Neuronal stem cell (in vitro differentiated cells): ENCODE measurements at places on chromosomes 5 and 9.
A peak's percentile ranks its signal among the peaks of the same experiment; 100 is the strongest.

- DNase-seq = no peak
Measured at GRCh38 chr9:5799314-5799713, 33.6 kb downstream of the ERMP1 start.

GRCh38 chr9:19087106-19088000, 15.4 kb downstream of the HAUS6 start:
- DNase-seq = no peak

- DNase-seq = peak; percentile 38
Measured at GRCh38 chr5:76607353-76607871, 15.8 kb downstream of the F2RL2 start.

- DNase-seq = no peak
Measured at GRCh38 chr5:129099184-129099569, 4.6 kb downstream of the ISOC1 start.

- DNase-seq = no peak
Measured at GRCh38 chr5:169814522-169814921, 165.8 kb downstream of the INSYN2B start.

DNA sequence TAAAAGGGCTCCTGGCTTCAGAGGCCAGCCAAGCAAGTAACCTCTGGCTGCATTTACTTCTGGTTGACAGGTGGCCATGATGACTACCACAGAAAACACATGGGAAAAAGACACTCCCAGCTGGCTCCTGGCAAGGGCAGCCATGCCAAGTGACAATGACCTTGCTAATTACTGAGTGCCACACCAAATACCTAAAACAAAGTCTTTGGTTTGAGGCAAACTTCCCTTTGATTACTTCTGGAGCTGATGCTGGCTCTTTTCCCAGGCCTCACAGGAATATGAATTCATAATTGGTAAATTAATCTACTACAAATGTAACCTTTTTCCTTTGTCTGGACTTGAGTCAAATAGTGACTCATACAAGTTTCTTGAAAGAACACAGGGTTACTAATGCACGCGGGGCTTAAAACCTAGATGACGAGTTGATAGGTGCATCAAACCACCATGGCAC, 61.0 kb downstream of the LPAR1 start:
- DNase-seq = no peak

GRCh38 chr5:72255670-72256069, 64.4 kb downstream of the MRPS27 start:
- no peak for DNase-seq

DNA sequence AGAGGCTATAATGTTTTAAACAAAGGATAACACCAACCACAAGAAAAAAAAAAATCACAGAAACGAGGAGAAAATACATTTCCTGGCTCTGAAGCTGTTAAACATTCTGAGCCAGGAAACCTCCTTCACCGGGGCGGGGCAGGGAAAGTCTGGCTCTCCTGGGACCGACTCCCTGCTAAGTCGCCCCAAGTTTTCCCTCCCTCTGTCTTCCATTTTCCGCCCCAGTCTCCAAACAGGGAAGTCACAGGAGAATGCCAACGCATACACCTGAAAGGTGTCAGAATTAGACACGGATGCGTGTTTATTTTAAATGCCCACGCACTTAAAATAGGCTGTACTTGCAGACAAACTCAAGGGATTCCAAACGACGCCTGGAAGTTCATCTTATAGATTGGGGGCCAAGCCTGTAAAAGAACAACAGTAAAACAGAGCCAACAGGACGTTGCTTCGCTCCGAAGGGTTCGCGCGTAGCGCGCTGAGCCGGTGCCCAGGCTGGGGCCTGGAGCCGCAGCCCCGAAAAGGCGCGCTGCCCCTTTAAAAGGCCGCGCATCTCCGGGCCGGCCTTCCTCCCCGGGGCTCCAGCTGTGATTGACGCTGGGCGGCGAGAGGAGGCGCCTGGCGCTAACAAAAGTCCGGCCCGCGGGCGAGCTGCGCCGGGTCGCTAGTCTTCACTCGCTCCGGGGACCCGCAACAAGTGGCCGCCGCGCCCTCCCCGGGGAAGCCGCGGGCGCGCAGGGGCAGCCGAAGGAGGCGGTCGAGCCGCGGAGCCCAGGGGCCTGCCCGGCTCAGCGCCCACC, at the start of gene FBXL7:
TSS of gene FBXL7 (plus strand) at position 653 of the 797 bp plus-strand sequence.
- peak; percentile 71 for DNase-seq

DNA sequence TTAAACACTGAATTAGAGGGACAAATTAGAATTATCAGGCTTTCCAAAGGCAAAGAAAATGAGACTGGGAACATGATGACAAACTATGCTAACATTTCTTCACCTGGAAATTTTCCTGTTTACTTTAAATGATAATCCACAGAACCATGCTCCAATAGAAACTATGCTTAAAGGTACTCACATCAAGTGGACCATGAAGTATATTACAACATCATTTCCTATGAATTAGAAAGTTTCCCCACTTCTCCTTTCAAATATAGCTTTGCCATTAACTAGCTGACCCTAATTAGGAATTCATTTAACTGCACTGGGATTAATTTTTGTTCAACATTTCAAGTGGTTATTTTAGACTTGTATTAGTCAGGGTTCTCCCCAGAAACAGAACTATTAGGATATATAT, 81.4 kb downstream of the DTWD2 start:
- no peak for DNase-seq

DNA sequence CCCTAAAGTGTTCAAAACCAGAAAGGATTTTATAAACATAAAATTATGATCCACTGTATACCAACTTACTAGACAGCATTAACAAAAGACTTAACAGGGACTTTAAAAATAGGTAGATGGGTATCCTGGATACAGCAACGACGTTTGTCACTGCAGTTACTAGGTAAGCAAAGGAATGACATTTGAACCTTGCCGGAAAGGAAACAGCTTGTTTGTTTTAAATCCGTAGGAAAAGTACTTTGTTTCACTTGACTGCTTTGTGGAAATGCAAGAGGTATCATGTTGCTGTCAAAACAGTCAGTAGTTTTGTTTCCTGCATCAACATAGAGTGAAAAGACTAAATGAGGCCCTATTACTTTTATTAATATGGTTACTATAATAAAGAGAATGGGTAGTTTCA, 122.9 kb downstream of the CDC42SE2 start:
- no peak for DNase-seq

GRCh38 chr9:36218411-36218901, 27.7 kb downstream of the CLTA start:
- DNase-seq = no peak

GRCh38 chr9:82763656-82764055, 299.3 kb downstream of the RASEF start:
- DNase-seq = no peak

DNA sequence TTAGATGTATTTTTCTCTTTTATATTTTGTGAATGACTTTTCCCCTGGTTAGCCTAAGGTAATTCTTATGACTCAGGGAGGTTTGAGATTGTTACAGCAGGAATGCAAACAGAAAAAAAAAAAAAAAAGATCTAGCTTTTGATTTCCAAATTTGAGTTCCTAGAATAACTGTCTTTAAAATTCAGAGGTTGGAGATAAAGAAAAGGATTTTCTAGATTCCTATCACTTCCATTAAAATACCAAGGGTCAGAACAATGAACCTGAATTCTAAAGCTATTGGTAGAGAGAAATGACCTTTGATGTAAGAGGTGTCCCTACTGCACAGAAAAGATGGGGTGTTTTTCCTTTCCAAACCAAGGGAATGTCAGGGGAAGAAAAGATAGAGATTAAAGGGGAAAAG, 262.5 kb downstream of the DOCK8 start:
- no peak for DNase-seq

DNA sequence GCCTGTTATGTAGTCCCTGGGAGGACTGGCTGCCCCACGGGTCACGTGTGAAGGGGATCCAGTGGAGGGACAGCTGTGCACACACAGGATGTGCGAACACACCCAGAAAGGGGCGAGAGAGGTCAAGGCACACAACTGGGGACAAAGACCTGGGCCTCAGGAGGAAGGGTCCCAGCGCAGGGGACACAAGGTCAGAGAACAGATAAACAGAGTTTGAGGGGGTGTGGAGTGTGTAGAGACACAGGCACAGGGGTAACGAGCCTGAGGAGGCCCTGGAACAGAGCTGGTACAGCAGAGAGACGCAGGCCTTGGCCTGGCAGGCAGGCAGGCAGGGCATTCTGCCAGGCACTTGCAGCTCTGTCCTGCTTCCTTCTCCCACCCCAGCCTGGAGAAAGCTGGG, 14.8 kb upstream of the PSMD5 start:
- DNase-seq = no peak

GRCh38 chr5:157999696-158000095, 140.8 kb upstream of the CLINT1 start:
- no peak for DNase-seq

- no peak for DNase-seq
Measured at GRCh38 chr5:84445049-84445685, 60.5 kb upstream of the EDIL3 start.

DNA sequence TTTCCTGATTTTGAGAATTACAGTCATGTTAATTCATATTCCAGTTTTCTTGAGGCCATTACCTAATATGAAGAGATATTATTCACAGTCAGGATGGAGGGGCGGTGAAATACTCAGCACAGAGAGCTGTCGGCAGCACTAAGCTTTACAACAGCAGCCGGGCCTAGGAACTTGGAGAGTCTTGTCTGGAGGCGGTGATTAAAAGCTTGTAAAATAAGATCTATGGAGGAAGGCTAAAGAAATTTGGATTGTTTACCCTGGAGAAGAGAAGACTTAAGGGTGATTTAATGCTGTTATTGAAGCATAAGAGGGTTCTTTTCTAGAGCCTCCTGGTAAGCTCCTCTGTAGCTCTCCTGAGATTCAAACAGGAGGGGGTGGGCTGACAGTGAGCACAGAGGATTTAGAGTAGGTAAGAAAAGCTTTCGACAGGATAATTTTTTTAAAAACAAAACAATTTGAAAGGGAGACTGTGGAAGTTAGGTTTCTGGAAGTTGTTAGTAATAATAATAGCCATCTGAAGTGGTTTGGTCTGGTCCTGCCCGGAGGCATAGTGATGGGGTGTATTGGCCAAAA, 406.3 kb upstream of the ADAMTSL1 start:
- no peak for DNase-seq

GRCh38 chr5:105993027-105993426, 1677.7 kb downstream of the EFNA5 start:
- no peak for DNase-seq

DNA sequence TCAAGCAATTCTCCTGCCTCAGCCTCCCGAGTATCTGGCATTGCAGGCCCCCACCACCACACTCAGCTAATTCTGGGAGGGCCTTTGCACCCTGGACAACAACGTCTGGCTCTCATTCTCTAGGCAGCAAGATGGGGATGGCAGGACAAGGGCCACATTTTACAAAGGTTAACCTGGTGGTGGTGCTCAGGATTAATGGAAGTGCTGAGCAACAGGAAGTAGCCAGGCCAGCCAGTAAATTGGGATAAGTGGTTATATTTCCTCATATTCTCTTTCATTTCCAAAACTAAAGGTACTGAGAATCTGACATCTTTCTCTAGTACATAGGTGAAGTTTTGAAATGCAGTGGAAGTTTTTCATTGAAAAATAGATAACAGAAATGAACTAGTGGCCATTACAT, 24.7 kb upstream of the ASPN start:
- no peak for DNase-seq

DNA sequence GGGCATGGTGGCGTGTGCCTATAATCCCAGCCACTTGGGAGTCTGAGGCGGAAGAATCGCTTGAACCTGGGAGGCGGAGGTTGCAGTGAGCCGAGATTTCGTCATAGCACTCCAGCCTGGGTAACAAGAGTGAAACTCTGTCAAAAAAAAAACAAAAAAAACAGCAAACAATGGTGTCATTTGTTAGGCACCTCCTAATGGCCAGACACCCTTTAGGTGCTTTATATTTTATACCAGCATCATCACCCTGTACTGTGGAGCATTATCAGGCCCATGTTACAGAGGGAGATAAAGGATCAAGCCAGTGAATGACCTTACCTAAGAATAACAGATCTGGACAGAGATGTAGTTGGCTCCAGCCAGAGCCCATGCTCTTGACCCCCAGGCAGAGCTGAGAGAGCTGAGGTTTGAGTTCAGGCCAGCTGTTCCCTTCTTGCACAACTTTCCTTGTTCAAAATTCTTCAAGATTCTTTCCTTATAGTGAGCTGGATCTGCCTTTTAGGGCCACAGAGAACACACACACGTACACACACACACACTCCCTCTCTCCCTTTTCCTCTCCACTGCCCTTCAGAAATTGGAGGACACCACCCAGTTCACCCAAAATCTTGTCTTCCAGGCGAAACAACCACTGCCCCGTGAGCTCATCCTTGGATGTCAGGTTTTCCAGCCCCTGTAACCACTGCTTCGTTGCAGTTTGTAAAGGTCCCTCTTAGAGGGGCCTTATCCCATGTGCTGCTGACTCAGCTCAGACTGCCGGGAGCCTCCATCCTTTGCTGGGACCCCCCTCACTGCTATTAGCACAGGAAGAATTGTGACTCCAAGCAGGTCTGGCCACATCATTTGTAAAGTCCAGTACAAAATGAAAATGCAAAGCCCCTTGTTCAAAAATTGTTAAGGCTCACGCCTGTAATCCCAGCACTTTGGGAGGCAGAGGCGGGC, 10.4 kb upstream of the PTGES start:
- no peak for DNase-seq

DNA sequence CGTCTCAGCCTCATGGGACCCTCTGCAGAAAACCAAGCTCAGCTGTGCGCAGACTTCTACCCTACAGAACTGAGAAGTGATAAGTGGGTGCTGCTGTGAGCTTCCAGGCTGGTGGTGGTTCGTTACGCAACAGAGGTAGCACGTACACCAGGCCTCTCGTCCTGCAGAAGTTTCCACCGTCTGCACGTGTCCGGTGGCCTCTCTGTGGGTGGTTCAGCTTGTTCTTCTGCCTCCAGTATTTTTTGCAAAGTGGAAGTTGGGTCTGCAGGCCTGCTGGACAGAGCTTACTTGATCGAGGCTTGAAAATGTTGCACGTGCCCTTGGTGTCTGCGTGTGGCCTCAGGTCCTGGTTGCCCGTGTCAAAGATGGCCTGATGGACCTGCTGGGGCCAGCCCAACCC, 27.5 kb downstream of the KCNT1 start:
- no peak for DNase-seq

GRCh38 chr5:18920966-18921365, 1067.0 kb downstream of the CDH18 start:
- DNase-seq = no peak

DNA sequence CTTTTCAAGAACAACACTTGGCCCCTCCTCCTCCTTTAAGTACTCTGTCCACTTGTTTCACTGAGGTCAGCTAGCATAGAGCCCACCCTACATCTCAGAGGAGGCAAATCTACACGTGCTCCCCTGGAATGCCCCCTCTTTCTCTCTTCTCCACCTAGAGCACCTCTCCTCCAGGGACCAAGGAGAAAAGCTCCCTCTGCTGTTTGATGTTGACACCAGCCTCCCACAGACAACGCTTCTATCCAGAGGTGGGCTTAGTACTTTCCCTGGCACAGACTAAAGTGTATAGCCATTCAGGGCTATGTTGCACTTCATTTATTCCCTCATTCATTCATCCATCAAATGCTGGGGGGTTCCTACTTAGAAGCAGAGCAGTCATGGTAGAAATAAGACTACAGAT, 68.2 kb upstream of the TAF1L start:
- no peak for DNase-seq

- no peak for DNase-seq
Measured at GRCh38 chr9:83296123-83296522, 233.2 kb upstream of the RASEF start.

- DNase-seq = peak; percentile 56
Measured at GRCh38 chr5:149442563-149443182, 63.6 kb upstream of the IL17B start.

GRCh38 chr5:115350894-115351293, 54.4 kb upstream of the CCDC112 start:
- DNase-seq = no peak

GRCh38 chr5:141605523-141606277, 13.1 kb downstream of the DIAPH1 start:
- DNase-seq = no peak
